ENCODE measurements at places on chromosomes 16 and 17.

GRCh38 chr17:1275962-1276736 is 3.3 kb upstream of the TRARG1 start:
- peak; percentile 31 for DNase-seq

GRCh38 chr17:75832652-75833400 is 11.4 kb downstream of the UNC13D start:
- DNase-seq, result no peak

DNA sequence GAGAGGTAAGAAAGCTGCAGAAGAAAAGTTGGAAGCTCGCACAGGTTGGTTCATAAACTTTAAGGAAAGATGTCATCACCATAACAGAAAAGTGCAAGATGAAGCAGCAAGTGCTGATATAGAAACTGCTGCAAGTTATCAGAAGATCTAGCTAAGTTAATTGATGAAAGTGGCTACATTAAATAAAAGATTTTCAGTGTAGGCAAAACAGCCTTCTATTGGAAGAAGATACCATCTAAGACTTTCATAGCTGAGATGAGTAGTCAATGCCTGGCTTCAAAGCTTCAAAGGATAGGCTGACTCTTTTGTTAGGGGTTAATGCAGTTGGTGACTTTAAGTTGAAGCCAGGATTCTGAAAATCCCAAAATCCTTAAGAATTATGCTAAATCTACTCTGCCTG is 24.0 kb downstream of the CYLD start:
- no peak for DNase-seq

- DNase-seq, result peak; percentile 26
These were observed 67.4 kb downstream of the SIAH1 start for GRCh38 chr16:48317614-48318315.

DNA sequence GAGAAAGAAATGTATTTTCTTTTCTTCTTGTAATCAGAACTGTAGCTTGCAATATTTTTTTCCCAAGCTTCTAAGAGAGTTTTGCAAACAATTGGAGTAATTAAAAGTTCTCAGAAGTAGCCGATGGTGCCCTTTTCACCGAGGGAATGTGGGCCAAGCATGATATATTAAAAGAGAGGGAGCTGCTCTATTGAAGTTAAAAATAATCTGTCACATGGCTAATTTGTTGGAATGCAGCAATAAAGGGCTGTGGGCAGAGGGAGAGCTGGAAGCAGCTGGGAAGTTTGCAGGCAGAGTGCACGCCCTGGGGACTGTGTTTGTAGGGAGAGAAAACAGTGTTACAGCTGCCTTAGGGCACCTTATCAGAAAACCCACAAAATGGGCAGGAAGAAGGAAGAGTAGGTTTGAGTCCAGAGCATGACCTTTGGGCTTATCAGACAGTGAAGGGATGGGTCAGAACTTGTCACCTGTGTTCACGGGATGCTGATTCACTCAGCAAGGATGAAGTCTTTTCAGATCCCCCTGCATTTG is 18.5 kb upstream of the TERF2 start:
- no peak for DNase-seq

Data from MM.1S (cell line).